ENCODE measurements at places on chromosomes 7 and 10.
A peak's percentile ranks its signal among the peaks of the same experiment; 100 is the strongest.

DNA sequence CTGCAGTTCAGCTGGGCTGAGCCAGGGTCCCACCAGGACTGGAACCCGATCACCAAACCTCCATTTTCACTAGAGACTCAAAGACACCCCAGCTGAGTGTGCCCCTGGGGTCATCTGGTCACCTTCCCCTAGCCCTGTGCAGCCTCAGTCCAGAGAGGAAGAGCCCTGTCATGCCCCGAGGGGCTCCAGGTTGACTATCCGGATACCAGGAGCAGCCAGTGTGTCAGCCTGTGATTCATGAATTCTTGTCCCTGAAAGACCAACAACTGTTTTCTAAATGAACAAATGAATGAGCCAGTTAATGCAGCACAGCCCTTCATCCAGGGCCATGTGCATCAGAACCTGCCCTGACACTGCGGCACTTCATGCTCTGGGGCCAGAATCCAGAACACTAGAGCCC, 201.9 kb upstream of the TCERG1L start:
- DNase-seq: no peak

DNA sequence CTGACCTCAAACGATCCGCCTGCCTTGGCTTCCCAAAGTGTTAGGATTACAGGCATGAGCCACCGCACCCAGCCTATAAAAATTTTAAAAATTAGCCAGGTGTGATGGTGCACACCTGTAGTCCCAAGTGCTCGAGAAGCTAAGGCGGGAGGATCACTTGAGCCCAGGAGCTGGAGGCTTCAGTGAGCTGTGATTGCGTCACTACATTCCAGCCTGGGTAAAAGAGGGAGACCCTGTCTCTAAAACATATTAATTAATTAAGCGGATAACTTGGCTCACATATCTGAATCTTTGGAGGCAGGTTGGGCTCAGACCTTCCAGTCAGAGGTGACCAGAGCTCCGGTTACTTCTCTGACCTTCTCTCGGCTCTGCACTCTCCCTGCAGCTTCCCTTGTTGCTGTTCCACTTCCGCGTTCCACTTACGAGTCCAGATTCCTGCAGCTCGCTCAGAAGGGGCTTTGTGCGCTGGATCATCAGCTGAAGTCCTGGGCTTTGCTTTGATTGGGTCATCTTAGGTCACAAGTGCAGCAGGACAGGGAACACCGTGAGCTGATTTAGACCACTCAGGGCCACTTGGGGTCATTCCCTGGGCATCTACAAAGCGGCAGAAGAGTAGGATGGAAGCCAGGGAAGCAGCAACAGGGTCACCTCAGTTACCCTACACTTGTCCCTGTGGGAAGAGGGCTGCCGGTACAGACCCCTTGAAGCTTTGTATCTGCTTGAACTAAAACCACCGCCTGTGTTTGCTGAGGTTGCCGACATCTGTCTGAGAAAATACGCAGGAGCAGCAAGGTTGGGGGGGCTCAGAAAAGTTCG, 2.0 kb upstream of the ARPC1B start:
- DNase-seq: peak; percentile 76

DNA sequence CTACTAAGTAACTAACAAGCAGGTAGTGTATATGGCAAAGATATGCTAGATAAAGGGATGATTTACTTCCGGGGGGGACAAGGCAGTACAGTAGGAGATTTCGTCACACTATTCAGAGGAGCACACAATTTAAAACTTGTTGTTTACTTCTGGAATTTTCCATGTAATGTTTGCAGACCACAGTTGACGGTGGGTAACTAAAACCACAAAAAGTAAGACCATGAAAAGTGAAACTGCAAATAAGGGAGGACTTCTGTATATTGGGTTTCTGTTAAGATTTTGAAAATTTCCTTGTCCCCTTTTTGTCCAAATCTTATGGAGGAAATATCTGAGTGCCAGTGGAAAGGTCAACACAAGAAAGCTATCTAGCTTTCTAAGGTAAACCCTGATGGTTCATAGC, 170.0 kb downstream of the ELAPOR2 start:
- DNase-seq: no peak

DNA sequence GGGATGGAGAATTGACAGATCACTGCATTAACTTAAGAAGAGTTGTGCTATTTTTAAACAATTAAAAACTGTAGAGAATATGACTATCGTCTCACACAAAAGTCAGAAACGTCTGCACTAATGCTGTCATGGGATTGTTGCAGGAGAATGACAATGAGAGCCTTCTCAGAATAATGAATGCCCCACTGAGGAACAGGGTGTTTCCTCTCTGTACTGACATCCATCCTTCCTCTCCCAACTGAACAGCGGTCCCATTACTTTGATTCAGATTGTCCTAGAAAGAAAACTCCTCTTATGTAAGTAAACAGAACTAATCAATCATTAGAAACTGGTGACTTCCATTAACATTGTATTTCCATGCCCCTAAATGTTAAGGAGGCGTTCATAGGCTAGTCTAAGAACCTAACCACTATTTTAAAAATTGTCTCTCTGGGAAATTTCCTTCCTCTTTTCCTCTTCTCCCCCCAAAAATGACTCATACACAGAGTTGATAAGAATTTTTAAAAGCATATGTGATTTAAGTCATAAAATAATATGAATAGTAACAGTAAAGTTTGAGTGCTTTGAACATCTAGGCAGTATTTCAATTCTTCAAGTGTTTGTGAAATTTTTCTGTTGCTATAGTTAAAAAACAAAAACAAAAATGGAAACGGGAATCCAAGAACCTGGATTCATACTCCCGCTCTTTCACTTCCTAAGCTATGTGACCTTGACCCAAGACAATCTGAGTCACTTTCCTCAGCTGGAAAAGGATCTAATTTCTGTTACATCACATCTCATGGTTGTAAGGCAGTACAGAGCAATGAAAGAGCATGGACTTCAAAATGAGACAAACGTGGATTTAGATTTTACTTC, 12.7 kb upstream of the MACC1 start:
- DNase-seq: peak; percentile 48

DNA sequence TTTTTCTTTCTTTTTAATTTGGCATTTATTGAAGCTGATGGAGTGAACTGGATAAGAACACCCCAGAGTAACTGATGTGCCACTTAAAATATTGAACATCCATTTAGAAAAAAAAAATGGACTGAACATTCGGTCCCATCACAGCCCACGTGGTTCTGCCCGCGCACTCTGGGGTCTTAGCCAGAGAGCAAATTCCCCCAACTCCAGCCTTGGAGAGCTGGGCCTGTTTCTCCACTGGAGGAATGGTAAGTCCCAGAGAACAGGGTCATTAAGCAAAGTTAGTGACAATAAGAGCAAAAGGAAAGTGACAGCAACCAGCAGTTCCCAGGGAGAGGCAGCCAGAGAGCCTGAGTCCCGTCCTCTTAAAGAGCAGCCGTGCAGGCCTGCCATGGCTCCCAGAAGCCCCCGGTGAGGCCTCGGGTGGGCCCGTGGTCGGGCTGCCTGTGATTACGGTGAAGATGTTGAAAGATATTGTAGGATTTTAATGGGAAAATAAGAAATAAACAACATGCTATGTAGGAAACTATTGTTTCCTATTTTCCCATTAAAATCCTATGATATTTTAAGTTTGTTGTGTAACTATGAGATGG, 487.9 kb upstream of the MKI67 start:
- no peak for DNase-seq

DNA sequence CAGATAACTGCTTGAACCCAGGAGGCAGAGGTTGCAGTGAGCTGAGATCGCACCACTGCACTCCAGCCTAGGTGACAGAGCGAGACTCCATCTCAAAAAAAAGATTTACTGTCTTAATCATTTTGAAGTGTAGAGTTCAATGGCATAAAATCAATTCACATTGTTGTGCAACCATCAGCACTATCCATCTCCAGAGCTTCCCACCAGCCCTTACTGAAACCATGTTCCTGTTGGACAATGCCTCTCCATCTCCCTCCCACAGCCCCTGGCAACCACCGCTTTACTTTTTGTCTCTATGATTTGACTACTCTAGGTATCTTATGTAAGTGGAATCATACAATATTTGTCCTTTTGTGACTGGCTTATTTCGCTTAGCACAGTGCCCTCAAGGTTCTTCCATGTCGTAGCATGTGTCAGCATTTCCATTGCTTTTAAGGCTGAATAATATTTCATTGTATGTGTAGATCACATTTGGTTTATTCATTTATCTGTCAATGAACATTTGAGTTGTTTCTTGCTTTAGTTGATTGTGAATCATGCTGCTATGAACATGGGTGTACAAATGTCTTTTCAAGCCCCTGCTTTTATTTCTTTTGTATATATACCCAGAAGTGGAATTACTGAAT, 33.1 kb downstream of the NACAD start:
- DNase-seq: no peak

DNA sequence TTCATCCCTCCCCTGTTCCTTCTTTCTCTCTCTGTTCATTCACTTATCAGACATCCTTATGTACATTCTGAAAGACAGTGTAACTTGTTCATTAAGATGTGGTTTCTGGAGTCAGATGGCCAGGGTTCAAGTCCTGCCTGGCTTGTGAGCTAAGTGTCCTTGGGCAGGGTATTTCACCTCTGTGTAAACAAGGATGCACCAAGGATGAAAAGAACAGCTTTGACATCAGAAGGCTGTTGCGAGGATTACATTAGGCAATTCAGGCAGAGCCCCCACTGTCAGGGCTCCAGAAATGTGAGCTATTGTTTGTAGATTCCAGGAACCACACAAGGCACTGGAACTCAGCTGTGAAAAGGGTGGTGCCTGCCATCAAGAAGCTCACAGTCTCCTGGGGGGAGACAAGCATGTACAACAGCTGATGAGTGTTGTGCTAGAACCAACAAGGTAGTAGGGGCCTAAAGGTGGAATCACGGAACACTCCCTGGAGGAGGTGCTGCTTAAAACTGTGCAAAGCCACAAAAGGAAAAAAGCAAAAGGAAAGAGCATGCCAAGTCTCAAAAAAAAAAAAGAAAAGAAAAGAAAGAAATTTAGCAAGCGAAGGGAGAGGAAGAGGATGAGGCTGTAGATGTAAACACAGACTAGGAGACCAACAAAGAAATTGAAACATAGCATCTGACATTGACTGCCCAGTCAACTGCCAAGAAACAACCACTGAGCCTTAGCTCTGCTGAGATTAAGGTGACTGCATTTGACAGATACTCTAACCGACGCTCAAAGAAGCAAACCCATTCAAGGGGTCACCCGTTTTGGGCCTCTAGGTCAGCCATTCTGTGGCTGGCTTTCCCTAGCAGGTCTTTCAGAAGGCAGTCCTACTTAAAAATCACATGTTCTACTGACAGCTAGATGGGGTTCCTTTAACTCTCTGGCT, 12.5 kb downstream of the PDLIM1 start:
- no peak for DNase-seq

GRCh38 chr10:86583983-86584382, 62.4 kb upstream of the WAPL start:
- DNase-seq: no peak

- DNase-seq: no peak
Observed at GRCh38 chr10:72315054-72315453, 39.7 kb downstream of the DNAJB12 start.

DNA sequence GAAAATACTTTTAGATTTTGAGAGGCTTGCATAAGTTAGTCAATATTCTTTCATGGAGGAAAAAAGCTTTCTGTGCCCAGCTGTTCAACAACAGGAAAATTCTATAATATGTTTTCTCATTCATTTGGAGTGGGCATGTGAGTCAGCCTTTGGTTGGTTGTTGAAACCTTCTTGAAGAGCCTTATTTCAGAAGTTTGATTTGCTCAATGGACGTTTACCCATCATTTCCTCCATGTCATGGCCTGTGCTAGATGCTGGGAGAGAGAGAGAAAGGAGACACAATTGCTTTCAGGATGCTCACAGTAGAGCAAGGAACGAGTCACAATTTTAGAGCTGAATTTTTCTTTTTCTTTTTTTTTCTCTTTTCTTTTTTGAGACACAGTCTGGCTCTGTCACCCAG, 181.7 kb downstream of the PRKCQ start:
- no peak for DNase-seq

DNA sequence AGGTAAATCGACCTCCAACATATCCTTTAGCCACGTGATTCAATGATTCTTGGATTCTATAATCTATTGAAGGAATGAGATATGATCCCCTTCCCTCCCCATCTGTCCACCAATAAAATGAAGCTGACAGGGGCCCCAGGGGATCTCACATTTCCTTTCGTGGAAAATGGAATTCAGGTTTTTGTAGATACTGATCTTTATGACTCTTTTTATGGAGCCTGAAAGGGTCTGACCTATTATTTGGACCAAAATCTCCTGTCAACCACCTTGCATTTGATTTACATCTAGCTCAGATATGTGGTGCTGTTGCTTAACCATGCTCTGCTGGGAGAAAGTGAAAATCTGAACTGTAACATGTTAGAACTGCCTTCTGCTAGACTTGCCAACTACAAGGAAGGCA, 234.0 kb upstream of the CXCL12 start:
- DNase-seq: no peak

- DNase-seq: no peak
Observed at GRCh38 chr10:19195698-19196097, 147.1 kb downstream of the MALRD1 start.

DNA sequence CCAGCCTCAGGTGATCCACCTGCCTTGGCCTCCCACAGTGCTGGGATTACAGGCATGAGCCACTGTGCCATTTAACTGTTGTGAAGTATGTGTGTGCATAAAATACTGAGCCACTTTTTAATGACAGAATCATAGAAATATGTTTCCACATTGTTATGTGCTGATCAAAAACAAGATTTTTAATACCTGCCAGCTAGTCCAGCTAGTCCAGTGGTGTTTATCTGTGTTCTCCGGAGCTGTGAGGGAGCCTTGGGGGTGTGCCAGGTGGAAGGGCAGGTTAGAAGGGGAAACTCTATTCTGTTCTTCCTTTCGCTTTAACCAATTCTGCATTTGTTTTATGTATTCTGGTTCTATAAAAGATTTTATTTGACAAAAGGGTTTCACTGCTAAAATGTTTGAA, 7.0 kb downstream of the FAM221A start:
- no peak for DNase-seq

GRCh38 chr7:100887516-100888290, 1.8 kb downstream of the UFSP1 start:
- no peak for DNase-seq

DNA sequence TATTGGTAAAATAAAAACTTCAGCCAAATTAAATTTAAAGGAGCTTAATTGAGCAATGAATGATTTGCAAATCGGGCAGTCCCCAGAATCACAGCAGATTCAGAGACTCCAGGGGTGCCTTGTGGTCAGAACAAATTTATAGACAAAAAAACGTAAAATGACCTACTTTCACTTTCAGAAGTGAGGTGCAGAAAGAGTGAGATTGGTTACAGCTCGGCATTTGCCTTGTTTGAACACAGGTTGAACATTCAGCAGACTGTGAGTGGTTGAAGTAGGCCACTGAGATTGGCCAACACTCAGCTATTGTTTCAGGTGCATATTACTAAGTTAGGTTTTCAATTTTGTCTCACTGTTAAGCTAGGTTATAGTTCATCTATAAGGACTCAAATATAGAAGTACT, 153.4 kb downstream of the BICC1 start:
- DNase-seq: no peak

Data from retinal pigment epithelial cell (primary cell).